Lower lobe of right lung (tissue), 2 donors: ENCODE measurements at places on chromosomes 11 and 22.

DNA sequence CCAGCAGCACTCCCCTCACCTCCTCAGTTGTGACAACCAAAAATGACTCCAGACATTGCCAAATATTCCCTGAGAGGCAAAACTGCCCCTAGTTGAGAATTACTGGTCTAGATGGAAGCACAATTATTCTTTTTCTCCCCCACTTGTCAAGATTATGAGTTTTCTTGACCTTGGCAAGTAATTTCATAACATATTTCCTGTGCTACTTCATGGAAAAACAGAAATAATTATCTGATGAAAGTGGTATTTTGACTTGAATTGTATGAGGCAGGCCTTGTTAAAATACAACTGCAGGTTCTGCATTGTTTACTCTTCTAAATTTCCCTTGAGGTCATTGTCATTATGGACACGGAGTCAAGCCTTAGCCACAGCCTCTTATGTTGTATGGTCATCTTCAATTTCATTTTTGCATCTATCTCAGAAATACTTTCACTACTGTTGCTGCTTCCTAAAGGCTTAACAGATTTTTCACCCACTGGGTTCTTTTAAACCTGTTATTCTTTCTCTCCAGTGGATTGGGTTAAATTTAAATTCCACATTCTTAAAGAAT is 32.2 kb upstream of the LDLRAD3 start:
- no peak for DNase-seq

DNA sequence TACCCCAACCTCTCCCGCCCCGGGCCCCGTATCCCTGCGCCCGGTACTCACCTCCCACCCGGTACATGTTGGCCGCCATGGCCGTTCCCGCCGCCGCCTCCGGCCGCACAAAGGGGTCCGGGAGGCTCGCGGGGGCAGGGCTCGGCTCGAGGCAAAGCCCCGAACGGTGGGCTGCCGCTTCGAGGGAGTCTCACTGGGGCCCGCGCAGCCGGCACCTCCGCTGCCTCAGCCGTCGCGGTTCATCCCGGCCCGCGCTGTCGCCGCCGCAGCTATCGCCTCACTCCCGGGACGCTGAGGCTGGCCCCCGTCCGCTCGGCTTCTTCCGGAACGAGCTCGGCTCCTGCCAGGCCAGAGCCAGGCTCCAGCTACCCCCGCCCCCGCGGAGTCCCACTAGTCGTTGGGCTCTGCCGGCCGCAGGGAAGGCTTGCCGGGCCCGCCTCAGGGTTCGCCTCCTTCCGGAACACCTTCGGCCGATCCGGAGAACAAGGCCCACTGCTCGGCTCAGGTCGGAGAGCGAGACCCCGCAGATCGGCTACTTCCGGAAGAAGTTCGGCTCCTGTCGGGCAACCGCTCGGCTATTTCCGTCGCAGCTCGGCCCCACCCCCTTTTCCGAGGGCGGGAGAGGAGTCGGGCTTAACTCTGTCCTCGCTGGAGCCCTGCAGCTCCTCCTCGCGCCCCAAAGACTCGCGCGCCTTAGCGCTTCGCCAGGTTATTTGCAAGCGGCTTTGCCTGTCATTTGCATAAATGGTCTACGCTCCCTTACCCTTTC is at the start of gene MTA2:
MTA2 (minus strand) TSS at position 494 of the 769 bp plus-strand sequence; CDS start at position 79, 415 bp downstream.
- peak; percentile 98 for DNase-seq

- DNase-seq: no peak
Observed at GRCh38 chr22:44316393-44317122, 3.8 kb upstream of the SHISAL1 start.

DNA sequence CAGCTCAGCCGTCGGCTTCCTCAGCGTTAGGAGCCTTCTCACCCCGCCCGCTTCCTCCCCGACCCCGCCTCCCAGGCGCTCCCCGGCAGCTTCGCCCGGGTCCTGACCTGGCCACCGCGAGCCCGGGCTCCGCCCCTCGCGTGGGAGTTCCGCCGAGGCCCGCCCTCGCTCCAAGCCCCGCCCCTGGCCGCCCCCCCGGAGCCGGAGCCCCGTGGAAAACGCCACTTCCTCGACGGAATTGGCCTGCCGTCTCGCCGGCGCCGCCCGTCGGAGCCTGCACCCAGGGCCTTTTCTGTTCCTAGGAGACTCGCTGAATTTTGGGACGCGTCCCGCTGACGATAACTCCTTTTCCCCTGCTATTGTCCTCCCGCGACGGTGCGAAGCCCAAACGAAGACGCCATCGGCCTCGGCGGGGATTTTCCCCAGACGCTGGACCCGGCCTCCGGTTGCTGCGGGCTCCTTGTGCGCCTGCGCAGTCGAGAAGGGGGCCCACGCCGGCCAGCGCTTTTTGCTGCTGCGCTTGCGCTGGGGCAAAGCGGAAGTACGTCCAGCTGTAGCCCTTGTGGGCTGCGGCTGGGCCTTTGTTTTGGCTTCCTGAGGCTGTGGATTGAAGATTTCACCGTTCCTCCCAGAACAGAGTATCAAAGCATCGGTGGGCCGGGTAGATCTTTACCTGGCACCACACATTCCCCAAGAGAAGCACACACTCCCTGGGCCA is 10.0 kb downstream of the RELA start:
- DNase-seq: peak; percentile 96

DNA sequence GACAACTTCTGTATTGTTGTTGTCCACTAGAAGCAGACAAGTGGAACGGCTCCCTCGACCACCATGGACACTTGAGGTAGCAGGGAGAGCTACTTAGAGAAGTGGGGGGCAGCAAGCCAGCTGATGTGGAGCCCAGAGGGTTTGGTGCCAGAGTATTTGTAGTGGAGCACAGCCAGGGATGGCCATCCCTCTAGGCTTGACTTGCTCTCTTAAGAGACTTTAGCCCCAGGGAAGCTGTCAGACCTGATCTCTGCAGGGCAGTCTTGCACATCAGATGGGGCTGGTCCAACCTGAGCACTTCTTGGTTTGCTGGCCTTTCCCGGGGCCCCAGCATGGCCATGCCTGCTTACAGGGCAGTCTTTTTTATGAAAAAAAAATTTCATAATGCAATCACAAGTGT is 15.0 kb upstream of the TMEM135 start:
- DNase-seq: no peak

- peak; percentile 77 for DNase-seq
Observed at GRCh38 chr11:64842851-64843685, 1.4 kb downstream of the CDC42BPG start.

GRCh38 chr11:124970925-124971324 is 16.9 kb downstream of the CCDC15 start:
- no peak for DNase-seq

GRCh38 chr11:11170352-11171084 is 182.5 kb downstream of the CSNK2A3 start:
- no peak for DNase-seq

GRCh38 chr11:59273373-59273841 is 60.7 kb upstream of the MPEG1 start:
- DNase-seq: no peak

DNA sequence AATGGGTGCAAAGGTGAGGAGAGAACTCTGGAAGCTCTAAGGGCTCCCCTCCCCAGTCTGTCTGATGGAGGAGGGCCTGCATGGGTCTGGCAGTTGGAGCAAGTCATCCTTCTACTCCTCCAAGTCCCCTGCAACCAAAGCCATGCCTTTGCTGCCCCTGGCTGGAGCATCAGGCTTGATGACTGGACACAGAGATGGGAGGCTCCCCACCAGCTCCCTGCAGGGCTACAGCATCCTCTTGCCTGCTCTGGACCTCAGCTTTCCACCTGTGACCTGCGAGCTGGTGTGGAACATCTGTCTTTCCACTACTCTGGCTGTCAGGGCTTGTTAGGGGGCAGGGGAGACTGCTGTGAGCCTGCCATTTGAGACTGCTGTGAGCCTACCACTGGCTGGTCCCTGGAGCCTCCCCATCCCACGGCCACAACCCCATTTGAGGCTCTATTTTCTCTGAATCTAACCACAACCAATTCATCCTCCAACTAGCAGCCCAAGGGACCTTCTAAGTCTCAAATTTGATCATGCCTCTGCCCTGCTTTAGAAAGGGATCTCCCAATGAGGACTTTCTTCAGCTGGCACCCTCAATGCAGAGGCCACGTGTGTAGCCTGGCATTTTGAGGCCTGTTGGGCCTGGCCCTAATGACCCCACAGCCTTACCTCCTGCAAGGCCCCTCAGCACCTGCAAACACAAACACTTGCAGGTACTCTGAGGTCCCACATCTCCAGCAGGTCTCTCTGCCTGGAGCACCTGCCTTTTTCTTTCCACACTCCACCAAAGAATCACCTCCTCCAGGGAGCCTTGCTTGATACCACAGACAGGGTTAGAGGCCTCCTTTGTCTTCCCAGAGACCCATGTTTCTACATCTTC is 9.9 kb downstream of the P2RY6 start:
- no peak for DNase-seq

- DNase-seq: peak; percentile 34
Observed at GRCh38 chr11:69914286-69915150, 95.3 kb upstream of the FGF3 start.

DNA sequence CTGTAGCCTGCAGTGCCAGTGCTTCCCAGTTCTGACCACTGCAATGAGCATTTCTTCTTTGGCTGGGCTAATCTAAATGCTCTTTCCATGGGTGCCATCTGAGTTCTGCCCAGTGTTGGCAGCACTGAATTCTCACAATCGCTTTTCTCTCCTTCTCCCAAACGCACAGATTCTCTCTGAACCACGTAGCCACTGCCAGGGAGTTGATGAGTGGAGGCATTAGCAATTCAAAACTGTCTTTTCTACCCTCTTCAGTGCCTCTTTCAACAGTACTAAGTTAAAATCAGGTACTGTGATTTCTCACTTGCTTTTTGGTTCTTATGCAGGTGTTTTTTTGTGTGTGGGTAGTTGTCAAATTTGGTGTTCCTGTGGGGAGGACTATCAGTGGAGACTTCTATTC is 745.0 kb upstream of the ANO5 start:
- DNase-seq: no peak

- no peak for DNase-seq
Observed at GRCh38 chr11:105937331-105937730, 84.7 kb downstream of the MSANTD4 start.

- DNase-seq: no peak
Observed at GRCh38 chr11:105609341-105609781, 512 bp upstream of the GRIA4 start.

GRCh38 chr22:40302149-40302548 is 44.2 kb upstream of the ADSL start:
- DNase-seq: no peak

DNA sequence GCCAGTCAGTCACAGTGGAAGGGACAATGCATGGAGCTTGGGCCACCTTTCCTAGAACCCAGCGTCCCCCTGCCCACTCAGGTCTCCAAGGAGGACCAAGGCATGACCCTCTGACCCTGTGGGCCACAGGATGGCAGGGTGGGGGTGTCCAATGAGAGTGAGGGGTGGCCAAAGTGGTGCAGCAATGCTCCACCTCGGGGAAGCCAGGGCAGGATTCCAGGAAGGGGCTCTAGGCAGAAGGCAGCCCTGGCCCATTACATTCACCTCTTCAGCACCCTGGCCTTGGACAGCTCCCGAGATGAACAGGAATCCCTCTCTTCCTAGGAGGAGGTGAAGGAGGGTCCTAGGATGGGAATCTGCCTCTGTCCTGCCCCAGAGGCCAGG is 597.5 kb downstream of the BRD1 start:
- DNase-seq: no peak

DNA sequence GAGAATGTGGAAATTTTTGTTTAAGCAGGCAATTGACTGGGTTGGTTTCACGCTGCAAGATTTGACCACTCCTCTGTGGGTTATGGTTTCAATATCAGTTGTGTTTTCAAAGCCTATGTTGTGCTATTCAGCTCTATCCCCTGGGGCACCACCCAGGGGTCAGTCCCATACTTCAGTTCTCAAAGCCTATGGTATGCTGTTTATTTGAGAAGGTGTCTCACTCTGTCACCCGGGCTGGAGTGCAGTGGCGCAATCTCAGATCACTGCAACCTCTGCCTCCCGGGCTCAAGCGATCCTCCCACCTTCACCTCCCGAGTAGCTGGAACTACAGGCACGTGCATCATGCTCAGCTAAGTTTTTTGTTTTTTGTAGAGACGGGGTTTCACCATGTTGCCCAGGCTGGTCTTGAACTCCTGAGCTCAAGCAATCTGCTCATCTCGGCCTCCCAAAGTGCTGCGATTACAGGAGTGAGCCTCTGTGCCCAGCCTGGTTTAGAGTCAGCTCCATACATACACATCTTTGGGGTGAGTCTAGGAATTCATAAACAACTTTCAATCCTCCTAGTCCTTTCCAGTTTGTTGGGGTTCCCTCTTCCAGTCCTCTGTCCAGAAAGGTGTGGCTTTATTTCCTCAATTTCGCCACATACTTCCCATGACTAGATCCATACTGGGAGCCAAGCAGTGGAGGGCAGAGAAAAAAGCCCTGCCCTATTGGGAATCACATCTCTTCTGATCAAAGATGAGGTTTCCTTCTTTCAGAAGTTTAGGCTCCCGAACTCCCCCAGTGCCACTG is 35.0 kb upstream of the MAPK1 start:
- no peak for DNase-seq

DNA sequence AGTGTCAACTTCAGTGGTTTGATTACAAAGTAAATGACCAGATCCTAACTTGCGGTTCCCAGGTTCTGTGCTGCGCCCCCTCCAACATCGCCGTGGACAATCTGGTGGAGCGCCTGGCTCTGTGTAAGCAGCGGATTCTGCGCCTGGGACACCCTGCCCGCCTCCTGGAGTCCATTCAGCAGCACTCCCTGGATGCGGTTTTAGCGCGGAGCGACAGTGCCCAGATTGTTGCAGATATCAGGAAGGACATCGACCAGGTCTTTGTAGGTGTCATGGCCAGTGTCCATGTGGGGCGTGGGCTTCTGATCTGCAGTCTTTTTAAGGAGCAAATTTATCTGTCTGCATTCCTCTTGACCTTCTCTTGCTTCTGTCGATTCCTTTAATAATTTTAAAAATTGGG is 11.1 kb downstream of the IGHMBP2 start:
- peak; percentile 34 for DNase-seq
